ENCODE measurements at places on chromosomes 16 and 17.

GRCh38 chr16:83946781-83947566, 6.1 kb upstream of the OSGIN1 start:
- no peak for DNase-seq

DNA sequence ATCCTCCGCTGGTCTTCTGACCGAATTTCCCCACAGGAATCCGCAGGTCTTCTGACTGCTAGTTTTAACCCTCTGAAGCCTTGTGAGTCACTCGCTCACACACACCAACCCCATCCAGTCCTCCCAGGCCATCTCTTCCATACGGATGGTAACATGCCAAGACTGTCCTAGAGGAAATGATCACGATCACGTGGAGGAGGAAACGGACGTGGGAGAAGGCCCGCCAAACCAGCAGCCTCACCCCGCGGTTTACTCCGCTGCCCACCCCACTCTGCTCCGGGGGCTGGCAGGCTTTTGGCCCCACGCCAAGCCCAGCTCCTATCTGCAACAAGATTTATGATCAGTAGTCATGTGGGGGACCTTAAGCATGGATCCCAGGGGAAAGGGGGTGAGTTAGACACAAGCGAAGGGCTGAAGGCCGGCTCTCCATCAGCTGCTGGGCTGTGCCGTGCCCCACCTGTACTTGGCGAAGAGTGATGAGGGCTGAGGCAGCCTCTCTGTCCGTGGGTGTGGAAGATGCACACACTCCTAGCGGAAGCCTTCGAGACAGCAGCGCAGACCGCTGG, 1.5 kb upstream of the FAAP100 start:
- no peak for DNase-seq

DNA sequence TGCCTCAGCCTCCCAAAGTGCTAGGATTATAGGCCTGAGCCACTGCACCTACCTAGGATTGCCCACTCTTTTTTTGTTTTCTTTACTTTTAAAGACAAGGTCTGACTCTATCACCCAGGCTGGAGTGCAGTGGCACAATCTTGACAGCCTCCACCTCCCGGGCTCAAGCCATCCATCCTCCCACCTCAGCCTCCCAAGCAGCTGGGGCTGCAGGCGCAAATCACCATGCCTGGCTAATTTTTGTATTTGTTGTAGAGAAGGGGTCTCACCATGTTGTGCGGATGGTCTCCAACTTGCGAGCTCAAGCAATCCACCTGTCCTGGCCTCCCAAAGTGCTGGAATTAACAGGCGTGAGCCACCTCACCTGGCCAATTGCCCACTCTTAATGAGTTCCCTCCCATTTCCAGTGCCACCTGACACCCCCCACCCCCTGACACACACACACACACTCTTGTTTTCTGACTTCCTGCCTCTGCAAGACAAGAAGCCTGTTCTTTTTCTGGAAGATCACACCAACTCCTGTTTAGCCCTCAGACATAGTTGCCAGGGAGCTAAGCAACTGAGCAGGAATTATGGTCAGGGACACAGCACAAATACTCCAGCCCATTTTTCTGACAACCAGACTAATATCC, 2.6 kb downstream of the OVCA2 start:
- no peak for DNase-seq

DNA sequence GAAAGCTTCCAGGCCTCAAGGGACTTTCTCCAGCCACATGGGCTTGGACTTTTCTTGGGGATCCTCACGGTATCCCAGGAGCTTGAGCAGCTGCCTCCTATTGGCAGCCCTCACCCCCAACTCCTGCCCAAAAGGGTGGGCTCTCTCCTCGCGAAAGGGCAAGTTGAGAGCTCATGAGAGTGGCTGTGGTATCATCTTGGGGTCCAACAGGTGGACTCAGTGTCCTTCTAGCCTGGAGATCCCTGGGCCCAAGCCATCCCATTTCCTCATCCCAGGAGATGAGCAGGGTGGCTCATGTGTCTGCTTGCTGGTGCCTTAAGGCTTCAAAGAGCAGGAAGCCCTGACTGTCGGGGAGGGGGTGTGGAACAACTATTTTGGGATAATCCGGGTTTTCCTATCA, 17.7 kb downstream of the TBX4 start:
- DNase-seq, result no peak

DNA sequence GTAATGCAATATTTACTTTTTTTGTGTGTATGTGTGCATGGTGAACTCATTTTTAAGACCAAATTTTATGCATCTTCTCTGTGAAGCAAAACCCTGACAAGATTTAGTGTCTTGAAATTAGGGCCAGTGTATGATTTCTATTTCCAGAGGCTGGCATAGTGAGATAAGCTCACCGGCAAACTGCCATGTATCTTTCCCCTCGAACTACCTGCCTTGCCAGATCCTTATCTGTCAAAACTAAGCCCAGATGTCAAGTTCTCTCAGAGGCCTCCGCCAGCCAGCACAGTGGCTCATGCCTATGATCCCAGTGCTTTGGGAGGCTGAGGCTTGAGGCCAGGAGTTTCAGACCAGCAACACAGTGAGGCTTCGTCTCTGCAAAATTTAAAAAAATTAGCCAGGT, 10.0 kb downstream of the USP32 start:
- DNase-seq, result no peak

DNA sequence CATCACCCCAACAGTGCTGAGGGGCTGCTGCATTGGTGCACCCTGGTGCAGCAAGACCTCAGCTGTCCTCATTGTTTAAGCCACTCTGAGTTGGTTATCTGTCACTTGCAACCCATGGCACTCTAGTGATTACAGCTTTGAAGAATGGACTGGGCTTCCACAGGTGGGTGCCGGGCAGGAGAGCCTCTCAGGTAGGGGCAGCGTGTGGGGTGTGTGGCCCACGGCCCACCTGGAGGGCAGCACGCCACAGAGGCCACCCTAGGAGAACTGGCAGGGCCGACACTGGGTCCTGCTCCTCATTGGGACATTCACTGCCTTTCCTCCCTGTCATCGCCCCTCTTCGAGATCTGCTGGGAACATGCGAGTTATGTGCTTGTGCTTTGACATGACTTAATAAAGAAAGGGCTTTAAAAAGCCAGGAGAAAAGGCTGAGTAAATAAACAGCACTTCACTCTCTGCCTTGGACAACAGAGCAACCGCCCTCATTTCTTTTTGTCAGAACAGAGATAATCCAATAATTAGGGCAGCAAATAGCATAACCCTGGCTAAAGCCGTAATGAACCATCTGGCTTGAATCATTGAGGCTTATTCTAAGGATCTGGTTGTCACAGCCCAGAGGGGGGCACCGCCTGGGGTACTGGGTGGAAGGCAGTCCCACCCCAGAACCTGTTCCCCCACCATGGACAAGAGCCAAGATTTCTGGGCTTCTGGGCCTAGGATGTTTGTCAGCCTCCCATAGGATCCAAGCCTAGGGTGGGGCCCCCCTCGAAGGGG, 3.0 kb downstream of the DOC2B start:
- no peak for DNase-seq

DNA sequence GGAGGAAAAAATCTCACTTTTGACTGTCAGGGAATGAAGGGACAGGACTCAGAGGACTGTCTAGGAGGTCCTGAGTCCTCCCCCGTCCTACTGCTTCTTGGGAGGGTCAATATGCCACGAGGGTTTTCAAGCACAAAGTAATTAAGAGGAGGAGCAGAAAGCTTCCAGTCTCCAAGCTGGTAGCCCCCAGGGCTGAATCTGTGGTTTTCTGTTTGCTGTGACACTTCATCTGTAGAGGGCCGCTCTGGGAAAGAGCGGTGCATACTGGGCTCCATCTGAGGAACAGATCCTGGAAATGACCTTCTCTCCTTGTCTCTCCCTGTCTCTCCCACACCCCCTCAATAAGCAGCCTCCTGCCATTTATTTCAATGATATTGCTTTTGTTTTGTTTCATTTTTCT, 180.1 kb upstream of the SDK2 start:
- no peak for DNase-seq

- no peak for DNase-seq
These were observed 21.2 kb downstream of the AKAP1 start for GRCh38 chr17:57106107-57106835.

DNA sequence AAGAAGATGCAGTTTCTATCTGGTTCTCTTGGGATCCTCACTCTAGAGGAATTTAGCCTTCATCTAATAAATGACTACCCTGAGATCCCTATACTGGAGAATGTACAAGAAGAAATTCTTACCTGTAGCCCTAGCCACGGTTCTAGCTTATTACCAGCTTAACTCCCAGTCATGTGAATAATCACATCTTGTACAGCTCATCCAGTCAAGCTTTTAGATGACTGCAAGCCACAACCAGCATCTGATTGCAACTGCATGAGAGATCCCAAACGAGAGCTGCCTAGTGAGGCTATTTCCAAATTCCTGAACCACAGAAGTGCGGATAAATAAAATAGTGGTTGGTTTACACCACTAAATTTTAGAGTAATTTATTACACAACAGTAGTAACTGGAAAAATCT, 196.0 kb upstream of the CPHXL start:
- DNase-seq, result no peak

DNA sequence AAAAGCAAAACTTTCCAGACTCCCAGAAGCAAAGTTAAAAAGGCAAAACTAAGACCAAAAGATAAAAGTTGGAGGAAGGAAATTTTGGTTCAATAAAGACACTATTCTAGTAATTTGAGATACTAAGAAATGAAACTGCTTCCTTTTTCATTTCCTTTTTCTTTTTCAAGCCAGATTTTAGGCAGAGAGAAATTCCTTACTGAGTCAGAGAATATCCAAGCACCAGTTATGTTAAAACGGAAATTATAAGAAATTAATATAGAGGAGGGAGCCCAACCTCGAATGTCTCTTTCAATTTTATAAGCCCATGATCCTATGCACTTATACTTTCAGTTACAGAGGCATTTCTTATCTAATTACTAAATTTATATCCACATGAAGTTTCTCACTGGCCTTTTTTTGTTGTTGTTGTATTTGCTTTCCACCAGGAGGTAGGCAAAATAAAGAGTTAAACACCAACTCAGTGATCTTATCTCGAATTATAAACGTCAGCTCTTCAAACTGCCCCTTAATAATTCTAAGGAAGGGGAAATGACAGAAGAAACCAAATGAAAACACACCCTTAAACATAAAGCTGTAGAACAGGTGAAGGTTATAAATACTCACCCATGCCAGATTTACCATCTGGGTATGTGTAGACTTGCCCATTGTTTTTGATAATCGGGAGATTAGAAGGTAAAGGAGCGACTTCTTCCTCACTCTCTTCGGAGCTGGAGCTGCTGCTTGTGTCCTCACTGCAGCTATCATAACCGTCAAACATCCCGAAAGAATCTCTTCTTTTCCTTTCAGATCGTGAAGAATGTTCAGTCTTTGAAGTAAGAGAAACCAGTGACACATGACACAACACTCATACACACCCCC, 35.2 kb downstream of the MBTD1 start:
- DNase-seq, result no peak

GRCh38 chr16:57537194-57537505, 779 bp upstream of the CCDC102A start:
- DNase-seq, result no peak

DNA sequence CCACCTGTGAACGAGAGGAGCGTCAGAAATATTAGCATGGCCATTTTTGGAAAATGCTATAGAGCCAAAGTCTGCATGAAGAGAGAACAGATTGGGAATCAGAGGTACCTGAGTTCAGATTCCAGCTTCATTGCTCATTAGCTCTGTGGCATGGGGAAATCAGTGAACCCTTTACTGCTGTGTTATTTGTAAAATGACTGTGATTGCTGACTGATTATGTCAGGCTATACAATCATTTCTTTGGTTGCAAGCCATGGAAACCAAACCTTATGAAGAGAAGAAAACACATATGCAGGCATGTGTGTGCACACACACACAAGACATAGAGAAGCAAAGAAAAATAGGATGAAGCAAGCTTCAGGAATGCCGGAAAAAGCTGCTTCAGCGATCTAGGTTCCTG, 101.4 kb upstream of the HSBP1 start:
- DNase-seq, result no peak

- no peak for DNase-seq
These were observed 21.5 kb upstream of the PECAM1 start for GRCh38 chr17:64411999-64412771.

GRCh38 chr17:1180958-1181752, 1.4 kb upstream of the ABR start:
- no peak for DNase-seq

DNA sequence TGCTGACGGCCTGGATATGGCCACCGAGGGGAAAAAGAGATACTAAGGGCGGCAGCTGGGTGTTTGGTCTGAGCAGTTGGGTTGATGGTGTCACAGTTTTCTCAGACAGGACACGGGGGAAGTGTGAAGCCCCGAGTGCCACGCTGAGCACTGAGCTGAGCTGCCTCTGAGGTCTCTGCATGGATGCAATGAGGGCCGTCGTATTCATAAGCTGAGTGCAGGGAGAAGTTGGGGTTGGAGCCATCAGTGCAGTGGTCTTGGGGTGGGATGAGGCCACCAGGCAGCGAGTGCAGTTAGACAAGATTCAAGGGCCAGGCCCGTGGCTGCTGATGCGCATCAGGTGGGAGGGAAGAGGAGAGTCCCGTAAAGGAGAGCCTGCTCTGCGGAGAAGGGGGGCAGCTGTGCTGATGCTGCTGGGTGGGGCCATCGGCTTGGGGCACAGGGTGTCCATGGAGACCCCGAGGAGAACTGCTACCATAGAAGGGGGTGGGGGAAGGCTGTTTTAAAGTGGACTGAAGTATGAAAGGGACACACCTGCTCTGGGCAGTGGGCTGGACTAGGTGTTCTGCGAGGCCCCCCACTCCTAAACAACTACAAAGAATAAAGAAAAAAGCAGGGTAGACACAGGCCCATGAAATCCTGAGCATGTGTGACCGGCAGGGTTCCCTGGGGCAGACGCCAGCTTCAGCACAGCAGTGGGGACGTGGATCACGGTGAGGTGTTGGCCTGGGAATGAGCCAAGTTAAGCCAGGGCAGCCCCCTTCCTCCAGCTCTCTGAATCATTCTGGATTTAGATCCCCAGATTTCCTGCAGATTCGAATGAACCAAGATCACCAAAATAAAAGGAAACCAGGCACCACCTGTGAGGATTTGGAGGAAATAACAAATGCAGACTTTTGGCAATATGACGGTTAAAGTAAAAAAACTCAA, 19.7 kb downstream of the IL34 start:
- DNase-seq, result no peak

DNA sequence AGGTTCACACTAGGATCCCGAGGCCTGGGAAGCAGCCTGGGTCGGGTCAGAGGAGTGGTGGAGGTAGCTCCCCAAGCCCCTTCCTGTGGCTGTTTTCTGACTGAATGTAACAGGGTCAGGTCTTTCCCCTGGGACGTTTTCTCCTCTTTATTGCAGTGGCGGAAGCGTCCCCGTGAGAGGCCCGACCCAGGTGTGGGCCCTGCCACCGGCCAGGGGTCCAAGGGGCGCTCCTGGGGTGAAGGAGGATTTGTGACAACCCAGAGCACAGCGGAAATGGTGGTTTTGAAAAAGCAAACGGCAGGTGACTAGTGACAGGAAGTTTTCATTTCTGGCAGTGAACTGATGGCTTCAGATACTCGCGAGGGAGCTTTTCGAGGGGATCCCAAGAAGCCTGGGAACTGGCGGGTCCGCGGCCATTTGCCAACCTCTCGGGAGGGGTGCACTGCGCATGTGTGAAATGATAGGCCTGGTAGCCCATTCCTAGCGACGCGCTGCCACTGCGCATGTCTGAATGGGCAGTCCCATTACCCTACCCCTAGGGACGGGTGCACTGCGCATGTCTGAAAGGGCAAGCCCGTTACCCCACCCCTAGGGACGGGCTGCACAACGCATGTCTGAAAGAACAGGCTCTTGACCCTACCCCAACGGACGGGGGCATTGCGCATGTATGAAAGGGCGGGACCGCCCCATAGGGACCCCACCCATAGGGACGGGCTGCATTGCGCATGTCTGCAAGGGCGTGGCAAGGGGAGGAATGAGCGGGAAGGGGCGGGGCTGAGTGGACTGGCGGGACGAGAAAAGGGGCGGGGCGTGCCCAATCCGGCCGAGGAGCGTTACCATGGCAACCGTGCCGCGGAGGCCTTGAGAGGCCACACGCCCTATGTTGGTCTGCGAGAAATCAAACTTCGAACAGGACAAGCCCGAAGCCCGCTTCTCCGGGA, 1747.9 kb downstream of the TP53TG3F start:
- no peak for DNase-seq
